ENCODE measurements at places on chromosomes 6 and 20.

GRCh38 chr6:7201732-7202541 lies 94.2 kb downstream of the RREB1 start:
- DNase-seq, result no peak

DNA sequence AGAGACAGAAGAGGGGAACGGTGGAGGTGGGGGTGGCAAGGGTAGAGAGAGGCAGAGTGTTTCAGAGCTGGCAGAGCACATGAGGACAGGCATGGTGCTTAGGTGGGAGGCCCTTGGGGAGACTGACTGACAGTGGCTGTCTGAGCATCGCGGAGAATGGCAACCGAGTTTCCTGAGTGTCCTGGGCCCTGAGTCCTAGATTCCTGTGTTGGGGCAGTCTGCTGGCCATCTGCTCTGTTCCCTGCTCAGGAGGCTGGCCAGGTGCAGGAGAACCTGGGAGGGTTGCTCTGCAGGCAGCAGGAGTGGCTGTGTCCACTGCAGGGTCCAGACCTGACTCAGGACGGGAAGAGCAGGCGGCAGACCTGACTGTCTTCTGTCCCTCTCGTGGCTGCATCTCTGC lies 248.9 kb downstream of the LRFN2 start:
- DNase-seq, result no peak

- DNase-seq, result no peak
Measured at GRCh38 chr6:379410-380181, 12.0 kb upstream of the IRF4 start.

- no peak for DNase-seq
Measured at GRCh38 chr6:4170297-4170696, 34.9 kb upstream of the ECI2 start.

- DNase-seq, result no peak
Measured at GRCh38 chr6:2804516-2804915, 37.1 kb downstream of the SERPINB1 start.

DNA sequence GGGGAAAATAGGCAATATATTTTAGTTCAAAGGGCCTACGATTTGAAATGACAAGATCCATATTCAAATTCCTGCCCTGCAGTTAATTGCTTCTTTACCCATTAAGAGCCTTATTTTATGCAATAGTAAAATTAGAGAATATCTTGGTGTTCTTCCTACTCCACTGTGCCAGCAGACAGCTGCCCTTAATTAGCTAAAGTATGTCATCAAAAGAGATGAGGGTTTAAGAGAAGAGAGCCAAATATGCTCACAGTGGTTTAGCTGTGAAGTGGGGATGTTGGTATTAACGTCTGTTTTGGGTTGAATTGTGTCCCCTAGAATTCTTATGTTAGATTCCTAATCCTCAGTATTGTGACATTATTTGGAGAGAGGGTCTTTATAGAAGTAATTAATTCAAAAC lies 148.1 kb downstream of the MOXD1 start:
- DNase-seq, result no peak

GRCh38 chr6:41942067-41942851 lies 651 bp upstream of the CCND3 start:
- no peak for DNase-seq

All from neuronal stem cell (in vitro differentiated cells).